GM12891 (cell line): ENCODE measurements at places on chromosomes 1 and 21.

GRCh38 chr1:238302646-238303045 lies 411.9 kb upstream of the ZP4 start:
- no peak for DNase-seq

DNA sequence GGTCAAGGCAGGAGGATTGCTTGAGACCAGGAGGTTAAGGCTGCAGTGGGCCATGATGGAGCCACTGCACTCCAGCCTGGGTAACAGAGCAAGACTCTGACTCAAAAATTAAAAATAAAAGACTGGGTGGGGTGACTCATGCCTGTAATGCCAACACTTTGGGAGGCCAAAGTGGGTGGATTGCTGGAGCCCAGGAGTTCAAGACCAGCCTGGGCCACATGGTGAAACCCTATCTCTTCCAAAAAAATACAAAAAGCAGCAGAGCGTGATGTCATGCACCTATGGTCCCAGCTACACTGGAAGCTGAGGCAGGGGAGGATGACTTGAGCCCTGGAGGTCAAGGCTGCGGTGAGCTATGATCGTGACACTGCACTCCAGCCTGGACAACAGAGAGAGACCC lies 44.4 kb upstream of the COX20 start:
- DNase-seq: no peak

GRCh38 chr1:207205614-207206061 lies 101.6 kb downstream of the C4BPA start:
- no peak for DNase-seq

- no peak for DNase-seq
These were observed 3.2 kb upstream of the LHX8 start for GRCh38 chr1:75130865-75131564.

- no peak for DNase-seq
These were observed 168.7 kb downstream of the RRAGC start for GRCh38 chr1:38690790-38691449.

- no peak for DNase-seq
These were observed 1.9 kb upstream of the SFT2D2 start for GRCh38 chr1:168223681-168224540.

DNA sequence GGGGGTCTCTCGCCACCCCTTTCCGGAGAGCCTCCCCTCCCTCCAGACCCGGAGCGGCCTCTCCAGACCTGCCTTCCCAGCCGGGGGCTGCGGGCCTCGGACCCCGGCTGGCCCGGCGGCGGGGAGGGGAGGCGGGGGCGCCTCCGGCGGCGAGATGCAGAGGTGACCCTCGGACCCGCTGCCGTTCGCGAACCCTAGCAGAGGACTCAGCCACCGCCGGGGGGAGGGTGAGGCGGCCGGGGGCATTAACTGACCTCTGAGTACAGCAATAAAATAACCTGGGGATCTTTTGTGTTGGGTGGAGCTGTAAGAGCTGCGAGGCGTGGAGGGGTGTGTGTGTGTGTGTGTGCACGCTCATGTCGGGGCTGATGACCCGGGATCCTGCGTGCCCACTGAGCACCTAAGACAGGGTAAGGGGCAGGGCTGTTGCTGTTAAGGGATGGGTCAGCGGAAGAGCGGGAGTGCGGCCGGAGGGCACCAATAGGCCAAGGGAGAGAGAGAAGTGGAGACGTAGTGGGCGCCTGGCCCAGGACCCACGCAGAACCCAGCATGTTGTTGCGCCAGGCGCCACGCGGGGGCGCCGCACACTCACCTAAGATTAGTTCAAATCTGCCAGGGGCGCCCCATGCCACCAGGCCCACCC lies 6.3 kb downstream of the HAPLN2 start:
- DNase-seq: no peak

GRCh38 chr1:235649368-235650163 lies at the start of gene GNG4:
GNG4 (minus strand) TSS chr1:235649784; CDS start chr1:235583838, 65,946 bp downstream.
- DNase-seq: peak; percentile 56

GRCh38 chr1:198780376-198780775 lies 141.5 kb downstream of the PTPRC start:
- DNase-seq: no peak

- DNase-seq: no peak
These were observed 62.0 kb upstream of the USP25 start for GRCh38 chr21:15667819-15668218.

- DNase-seq: no peak
These were observed 2.3 kb downstream of the TNNT2 start for GRCh38 chr1:201375169-201375568.

- DNase-seq: no peak
These were observed 2.3 kb upstream of the AUNIP start for GRCh38 chr1:25861316-25862286.

- DNase-seq: no peak
These were observed 4.8 kb downstream of the UMODL1 start for GRCh38 chr21:42075686-42076471.

- DNase-seq: no peak
These were observed 38.3 kb downstream of the PGBD5 start for GRCh38 chr1:230387876-230388275.

DNA sequence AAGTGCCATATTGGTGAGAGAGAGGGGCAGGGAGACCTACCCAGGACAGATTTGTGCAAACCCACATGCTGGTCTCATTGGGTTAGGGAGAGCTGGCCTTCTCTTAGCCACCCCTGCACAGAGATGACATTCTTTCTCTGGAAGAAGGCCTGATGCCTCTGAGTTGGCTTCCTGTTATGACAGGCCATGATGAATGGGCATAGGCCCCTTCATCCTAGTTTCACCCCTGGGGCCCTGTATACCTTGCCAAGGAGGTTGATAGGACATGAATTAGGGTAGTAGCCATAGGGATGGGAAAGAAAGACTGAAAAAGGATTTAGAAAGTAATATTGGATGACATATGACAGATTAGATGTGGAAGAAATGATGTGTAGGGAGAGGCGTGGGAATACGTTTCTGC lies 46.6 kb downstream of the TENT5C start:
- no peak for DNase-seq

- no peak for DNase-seq
These were observed 18.7 kb downstream of the CTSK start for GRCh38 chr1:150789396-150789795.

- DNase-seq: no peak
These were observed 4.1 kb downstream of the SFT2D2 start for GRCh38 chr1:168229893-168230292.

GRCh38 chr1:47469390-47469759 lies 31.5 kb downstream of the FOXD2 start:
- no peak for DNase-seq

DNA sequence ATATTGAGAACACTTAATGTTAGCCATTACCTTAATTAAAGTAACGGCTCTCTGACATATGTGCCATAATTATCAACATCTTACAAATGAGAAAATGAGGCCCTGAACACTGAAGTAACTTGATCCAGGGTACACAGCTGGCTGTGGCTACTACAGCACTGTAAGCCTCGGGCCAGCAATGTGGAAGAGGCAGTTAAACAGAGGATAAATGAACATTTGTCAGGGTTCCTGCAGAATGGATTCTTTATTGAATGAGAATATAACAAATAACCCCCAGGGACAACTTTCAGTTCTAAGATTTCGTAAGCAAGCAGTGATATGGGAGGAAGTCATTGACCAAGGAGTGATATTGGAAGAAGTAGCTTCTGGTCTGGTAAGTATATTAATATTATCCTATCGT lies 70.5 kb upstream of the SCYL3 start:
- DNase-seq: no peak

DNA sequence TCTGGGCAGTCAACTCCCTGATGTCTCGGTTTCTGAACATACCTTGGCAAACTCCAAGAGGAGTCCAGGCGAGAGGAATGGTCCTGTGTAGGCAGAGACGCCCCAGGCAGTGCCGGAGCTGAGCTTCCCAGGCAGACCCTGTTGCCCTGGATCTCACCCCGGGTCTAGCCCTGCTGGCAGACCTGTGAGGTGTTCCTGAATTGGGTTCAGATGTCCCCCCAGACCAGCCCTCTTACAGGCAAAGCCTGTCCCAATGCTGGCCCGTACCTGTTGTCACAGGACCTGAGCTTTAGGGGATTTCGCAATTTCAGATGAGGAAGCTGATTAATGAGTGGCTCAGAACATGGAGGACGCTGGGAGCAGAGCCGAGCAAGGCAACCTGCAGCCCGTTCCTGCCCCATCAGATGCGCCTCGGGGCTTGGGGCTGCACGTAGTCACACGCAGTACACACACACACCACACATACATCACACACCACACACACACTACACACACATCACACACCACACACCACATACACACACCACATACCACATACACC lies 38.5 kb upstream of the PDE9A start:
- no peak for DNase-seq

- no peak for DNase-seq
These were observed 6.2 kb downstream of the LIN9 start for GRCh38 chr1:226302731-226303130.

DNA sequence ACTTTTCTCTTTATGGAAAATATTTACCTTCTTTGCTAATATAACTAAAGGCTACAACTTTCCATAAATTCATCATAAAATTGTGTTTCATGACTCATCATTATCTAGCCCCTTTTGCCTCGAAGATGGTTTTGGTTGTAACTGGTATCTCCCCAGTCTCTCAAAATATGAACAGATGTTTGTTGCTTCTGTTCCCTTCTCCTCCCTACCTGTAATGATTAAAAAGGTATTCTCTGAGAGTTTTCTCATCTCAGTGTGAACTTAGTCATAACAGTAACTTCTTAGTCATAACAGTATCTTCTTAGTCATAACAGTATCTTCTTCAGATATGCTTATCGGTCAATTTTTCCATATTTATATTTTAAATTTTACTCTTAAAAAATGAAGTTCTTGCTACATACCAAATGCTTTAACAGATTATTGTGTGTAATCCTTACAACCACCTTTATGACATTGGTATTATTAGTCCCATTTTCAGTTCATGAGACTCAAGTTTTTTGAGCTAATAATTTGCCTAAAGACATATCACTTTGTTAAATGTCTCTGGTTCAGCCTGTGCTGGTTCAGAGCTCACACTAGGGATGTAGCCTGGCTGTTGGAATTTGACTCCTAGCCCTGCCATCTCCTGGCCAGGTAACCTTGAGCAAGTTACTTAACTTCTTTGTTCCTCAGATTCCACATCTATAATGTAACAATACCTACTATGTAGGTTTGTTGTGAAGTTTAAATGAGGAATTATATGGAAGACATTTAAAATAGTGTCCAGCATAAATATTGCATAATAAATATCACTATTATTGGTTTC lies 32.6 kb downstream of the ATP1B1 start:
- peak; percentile 33 for DNase-seq

DNA sequence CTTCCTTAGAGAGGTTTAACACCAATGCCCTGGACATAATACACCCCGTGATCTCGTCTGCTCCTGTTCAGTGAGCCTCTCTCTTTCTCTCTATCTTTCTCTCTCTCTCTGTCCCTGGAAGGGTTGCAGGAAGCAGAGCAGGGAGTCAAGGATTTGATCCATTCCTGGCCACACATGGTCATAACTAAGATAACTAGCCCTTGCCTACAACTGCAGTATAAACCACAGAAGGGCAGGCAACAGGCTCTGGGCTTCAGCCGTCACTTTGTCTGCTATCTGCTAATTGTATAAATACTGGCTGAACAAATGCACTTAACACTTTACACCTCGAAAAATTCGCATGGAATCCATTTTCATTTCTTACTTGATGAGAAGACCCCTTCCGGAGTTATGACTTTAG lies 357.5 kb upstream of the RUNX1 start:
- no peak for DNase-seq

DNA sequence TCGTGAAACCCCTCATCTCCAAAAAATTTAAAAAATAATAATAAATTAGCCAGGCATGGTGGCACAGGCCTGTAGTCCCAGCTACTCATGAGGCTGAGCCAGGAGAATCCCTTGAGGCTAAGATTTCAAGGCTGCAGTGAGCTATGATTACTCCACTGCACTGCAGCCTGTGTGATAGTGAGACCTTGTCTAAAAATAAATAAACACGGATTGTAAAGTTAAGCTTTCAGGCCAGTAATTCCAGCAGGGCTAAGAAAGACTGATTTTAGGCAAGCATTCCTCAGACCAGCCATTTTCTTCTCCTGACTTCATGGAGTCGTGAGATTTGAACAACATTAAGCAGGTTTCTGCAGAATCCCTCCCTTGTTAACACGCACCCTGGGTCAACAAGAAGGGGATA lies 77.2 kb upstream of the EFHD2 start:
- no peak for DNase-seq

- DNase-seq: no peak
These were observed 237.5 kb upstream of the ESRRG start for GRCh38 chr1:216960716-216961115.

- no peak for DNase-seq
These were observed 49.6 kb downstream of the MEGF6 start for GRCh38 chr1:3561702-3562101.

DNA sequence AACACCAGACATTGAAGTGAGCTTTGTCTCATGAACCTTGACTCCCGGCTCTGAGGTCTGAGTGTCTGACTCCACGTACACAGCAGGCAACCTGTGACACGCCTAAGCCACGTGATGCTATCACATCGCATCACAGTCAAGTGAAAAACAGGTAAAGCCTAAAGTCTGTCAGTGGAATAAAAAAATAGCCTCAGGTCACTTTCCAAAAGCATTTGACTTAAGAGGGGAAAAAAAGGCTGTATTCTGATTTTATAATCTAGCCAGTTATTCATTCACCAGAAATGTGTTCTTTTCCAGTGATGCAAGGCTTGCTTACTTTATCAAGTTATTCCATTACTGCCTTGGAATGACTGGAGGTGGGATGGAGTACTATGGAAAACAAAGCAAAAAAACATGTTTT lies 163.2 kb upstream of the HMCN1 start:
- no peak for DNase-seq

- DNase-seq: no peak
These were observed 54.0 kb downstream of the CLIC6 start for GRCh38 chr21:34722684-34723300.

DNA sequence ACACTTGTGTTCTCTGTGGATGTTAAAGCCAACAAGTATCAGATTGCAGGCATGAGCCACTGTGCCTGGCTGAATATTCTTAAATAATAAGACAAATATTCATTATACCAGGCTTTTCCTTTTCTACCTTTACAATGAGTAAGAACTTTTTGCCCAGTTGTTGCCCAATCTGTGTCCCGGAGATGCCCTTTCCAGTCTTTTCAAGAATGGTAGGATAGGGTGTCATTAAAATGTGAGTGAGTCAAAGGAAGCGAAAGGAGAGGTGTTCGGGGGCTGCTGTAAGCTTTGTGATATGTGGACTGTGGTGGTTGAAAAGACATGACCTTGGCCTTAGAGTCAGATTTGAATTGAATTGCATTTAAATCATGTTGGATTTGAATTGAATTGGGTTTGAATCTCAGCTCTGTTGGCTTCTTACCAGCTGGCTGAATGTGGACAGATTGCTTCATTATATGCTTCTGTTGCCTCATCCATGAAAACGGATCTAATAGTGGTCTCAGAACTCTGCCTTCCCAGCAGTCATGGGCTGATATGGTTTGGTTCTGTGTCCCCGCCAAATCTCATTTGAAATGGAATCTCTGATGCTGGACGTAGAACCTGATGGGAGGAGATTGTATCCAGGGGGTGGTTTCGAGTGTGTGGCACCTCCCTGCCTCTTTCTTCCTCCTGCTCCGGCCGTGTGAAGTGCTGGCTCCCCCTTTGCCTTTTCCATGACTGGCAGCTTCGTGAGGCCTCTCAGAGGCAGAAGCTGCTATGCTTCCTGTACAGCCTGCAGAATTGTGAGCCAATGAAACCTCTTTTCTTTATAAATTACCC lies 22.7 kb upstream of the AADACL3 start:
- DNase-seq: no peak

- peak; percentile 60 for DNase-seq
These were observed at the start of gene BACE2 for GRCh38 chr21:41167348-41168342. BACE2 (plus strand) TSS chr21:41168160; CDS start chr21:41168264, 104 bp downstream.
